ENCODE measurements at places on chromosomes 5 and 9.

GRCh38 chr5:53877243-53877642, 316.8 kb downstream of the NDUFS4 start:
- no peak for DNase-seq

DNA sequence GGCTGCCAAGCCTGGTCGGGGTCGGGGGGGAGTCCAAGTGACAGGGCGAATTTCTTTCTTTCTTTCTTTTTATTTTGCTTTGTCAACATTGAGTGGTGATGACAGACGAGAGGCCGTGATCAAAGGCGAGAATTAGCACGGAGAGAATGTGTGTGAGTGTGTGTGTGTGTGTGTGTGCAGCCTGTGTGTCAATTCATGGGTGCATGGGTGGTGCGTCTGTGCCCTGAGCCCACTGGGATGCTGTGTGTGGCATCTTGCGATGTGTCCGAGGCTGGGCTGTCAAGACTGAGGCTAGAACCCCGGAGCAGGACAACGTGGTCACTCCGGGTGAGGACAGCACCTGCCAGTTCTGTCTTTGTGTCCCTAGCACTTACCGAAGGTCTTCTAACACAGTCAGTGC, 4.7 kb upstream of the FIBCD1 start:
- DNase-seq, result no peak

DNA sequence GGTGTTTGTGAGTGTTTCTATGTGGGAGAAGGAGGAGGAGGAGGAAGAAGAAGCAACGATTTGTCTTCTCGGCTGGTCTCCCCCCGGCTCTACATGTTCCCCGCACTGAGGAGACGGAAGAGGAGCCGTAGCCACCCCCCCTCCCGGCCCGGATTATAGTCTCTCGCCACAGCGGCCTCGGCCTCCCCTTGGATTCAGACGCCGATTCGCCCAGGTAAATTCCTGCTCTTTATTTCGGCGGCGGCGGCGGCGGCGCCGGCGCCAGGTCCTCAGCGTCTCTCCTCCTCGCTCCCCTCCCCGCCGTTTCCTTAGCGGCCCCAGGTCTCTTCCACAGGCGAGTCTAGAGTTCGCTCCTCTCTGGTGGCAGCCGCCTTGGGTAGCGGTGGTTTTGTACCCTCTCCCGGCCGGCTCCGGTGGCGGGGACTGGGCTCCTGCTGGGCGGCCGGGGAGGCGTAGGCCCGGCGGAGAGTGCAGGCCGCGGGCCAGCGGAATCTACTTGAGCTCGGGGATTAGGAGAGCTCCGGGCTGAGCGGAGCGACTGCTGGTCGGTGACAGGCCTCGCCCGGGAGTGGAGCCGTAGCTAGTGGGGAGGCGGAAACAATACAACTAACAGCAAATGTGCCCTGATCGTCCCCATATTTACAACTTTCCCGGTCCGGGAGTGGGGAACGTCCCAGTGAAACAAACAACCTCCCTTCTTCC, 547 bp downstream of the NIPBL start:
- peak; percentile 39 for DNase-seq

GRCh38 chr9:133513214-133514100, 11.3 kb downstream of the MYMK start:
- no peak for DNase-seq

- no peak for DNase-seq
Observed at GRCh38 chr9:71928376-71928775, 16.9 kb downstream of the C9orf85 start.

- no peak for DNase-seq
Observed at GRCh38 chr9:134374301-134375010, 48.2 kb downstream of the RXRA start.

DNA sequence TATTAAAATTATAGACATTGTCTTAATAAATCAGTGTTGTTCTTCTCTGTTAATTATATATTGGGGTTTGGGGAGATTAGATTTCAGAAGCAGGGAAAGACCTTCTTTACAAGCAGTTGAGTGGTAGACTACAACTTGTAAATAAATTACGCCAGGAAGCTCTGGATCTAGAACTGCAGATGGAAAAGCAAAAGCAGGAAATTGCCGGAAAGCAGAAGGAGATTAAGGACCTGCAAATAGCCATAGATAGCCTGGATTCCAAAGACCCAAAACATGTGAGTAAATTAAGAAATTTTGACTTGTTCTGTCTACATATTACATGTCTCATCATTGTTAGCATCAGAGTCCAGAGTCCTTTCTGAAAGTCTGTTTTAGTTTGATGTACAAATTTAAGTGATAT, 43.5 kb downstream of the CNTRL start:
- no peak for DNase-seq

GRCh38 chr9:14994738-14995137, 84.5 kb upstream of the FREM1 start:
- no peak for DNase-seq

- DNase-seq, result no peak
Observed at GRCh38 chr5:32127711-32128110, 46.4 kb downstream of the GOLPH3 start.

DNA sequence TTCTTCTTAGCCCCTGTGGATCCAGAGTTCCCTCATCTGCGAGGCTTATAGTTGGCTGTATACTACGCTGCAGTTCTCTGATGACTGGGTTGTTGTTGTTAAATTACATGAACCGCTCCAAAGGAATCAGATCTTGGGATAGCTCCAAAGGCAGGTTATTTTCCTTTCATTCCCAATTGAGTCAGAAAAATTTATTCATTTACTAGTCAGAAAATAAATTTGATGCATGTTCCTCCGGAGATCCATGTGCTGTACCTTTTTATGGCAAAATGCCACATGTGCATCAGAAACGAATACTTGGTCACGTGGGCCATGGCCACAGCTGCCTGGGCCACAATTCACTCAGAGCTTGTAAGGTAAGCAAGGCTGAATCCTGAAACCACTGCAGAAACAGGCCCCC, 304.0 kb downstream of the NR2F1-AS1 start:
- DNase-seq, result no peak

- DNase-seq, result no peak
Observed at GRCh38 chr9:16136961-16137360, 584.1 kb downstream of the CCDC171 start.

GRCh38 chr5:10562201-10563109, 1.4 kb upstream of the ANKRD33B start:
- DNase-seq, result no peak

DNA sequence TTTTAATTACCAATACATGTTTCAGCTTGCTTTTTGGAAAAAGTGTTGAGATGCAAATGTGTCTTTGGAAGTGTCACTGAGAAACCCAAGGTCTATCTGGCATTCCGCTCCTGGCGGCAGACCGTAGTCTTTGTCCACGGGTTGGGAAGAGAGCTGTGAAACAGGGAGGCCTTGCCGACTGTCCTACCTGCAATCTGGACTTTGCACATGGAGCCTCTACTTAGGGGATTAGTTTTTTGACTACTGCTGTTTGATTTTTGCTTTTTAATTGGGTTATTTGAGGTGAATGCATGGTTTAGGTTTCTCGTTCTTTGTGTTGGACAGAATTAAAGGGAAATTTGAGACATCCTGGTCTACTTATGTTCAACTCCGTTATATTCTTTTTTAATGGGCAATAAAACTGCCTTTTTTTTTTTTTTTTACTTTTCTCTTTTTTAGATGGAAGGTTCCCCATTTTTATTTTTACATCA, 25.7 kb downstream of the TRIO start:
- no peak for DNase-seq

DNA sequence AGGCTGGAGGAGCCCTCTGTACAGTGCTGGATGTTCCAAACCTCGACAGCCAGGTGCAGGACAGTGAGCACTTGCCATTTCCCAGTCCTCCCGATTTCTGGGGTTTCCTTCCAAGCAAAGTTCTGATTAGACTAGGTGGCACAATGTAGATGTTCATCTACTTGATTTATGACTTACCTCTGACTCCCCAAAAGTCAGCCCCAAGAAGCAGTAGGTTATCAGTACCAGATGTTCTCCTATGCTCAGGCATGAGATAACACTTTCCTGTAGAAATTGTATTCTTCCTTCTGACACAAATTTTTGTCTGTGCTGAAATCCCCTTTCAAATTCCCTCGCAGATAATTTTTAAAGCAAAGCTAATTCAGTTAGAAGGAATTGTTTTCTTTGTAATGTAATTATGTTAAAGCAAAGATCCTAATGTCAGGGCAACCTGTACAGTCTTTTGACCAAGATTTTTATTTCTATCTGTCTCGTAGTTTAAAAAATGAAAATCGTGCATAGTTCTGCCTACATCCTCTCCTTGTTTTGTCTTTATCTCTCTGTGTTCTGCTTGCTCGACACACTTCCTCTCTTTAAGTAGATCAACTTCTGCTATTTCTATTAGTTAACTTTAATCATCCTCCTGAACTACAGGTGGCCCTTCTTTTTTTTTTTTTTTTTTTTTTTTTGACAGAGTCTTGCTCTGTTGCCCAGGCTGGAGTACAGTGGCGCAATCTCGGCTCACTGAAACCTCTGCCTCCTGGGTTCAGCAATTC, 102.4 kb upstream of the PJA2 start:
- DNase-seq, result no peak

GRCh38 chr9:129761901-129762369, 9.1 kb upstream of the PTGES start:
- DNase-seq, result no peak

- DNase-seq, result no peak
Observed at GRCh38 chr5:135263022-135263668, 135.9 kb downstream of the MACROH2A1 start.

- DNase-seq, result peak; percentile 53
Observed at GRCh38 chr5:170503990-170504596, at the start of gene KCNIP1. Gene KCNIP1, plus strand, starts transcription at chr5:170504020.

- DNase-seq, result no peak
Observed at GRCh38 chr5:92637247-92637646, 943.8 kb downstream of the NR2F1-AS1 start.

DNA sequence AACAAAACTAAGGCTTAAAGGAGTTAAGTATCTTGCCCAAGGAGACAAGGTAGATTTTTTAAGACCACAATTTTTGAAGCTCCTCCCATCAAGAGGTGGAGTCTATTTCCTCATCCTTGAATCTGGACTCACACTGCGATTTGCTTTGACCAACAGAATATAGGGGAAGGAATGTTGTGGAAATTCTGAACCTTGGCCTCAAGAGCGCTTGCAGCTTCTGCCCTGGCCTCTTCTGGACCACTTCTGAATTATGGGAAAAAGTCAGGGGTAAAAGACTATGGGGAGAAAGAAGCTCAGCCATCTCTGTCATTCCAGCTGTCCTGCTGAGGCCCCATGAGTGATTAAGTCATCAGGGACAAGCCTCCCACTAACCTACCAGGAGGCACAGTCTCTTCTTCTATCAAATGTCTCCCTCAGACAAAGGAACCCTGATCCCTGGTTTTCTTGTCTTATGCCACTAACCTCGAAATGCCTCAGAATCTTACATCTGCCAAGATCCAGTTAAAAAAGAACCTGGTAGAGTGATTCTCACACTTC, 25.9 kb downstream of the MAPKAP1 start:
- no peak for DNase-seq
